ENCODE measurements at places on chromosomes 7 and 10.

GRCh38 chr7:146875981-146876380 lies 759.4 kb downstream of the CNTNAP2 start:
- peak; percentile 65 for DNase-seq

GRCh38 chr10:62693306-62693705 lies 111.2 kb upstream of the ADO start:
- no peak for DNase-seq

- DNase-seq: no peak
Measured at GRCh38 chr10:105793071-105793470, 1152.0 kb downstream of the SORCS3 start.

DNA sequence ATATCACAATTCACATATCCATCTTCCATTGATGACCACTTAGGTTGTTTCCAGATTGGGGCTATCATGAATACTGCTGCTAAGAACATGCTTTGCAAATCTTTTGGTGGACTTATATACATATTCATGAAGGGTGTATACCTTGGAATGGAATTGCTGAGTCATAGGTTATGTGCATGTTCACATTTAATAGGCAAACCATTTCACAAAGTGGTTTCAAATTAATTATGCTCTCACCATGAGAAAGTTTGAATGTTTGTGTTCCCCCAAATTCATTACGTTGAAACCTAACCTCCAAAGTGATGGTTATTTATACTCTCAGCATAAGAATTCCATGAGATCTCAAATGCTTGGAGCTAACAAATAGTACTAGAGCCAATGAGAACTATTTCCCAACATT lies 86.4 kb downstream of the VPS41 start:
- no peak for DNase-seq

DNA sequence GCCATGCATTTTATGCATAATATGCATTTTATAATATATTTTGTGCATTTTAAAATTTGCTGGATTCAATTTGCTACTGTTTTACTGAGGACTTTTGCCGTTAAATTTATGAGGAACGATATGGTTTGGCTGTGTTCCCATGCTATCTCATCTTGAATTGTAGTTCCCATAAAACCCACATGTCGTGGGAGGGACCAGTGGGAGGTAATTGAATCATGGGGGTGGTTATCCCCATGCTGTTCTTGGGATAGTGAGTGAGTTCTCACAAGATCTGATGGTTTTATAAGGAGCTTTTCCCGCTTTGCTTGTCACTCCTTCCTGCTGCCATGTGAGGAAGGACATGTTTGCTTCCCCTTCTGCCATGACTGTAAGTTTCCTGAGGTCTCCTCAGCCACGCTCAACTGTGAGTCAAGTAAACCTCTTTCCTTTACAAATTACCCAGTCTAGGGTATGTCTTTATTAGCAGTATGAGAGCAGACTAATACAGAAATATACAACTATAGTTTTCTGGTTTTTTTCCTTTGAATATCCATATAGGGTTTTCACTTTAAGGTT lies 201.4 kb upstream of the SH2B2 start:
- DNase-seq: no peak

DNA sequence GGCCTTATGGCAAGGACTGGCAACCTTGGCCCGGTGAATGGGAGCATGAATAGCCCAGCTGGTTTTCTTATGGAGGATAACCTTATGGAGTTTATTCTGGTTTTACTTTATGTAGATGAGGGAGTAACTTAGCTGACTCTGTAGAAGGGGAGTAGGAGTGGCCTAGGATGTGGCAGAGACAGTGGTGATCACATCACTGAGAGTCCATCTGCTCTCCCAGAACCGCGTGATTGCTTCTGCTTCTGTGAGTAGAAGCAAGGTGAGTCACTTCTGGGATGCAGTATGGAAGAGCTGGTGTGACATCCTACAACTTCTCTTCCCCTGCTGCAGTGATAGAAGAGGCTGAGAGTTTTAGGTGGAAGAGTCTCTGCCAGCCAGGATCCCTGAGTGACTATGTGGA lies 129.2 kb downstream of the RPS24 start:
- no peak for DNase-seq

GRCh38 chr7:1460821-1461645 lies 1.8 kb upstream of the MICALL2 start:
- no peak for DNase-seq

GRCh38 chr7:131692131-131692960 lies 135.9 kb upstream of the PODXL start:
- peak; percentile 60 for DNase-seq

- DNase-seq: no peak
Measured at GRCh38 chr7:71843676-71844075, 568.5 kb downstream of the CALN1 start.

GRCh38 chr10:69475433-69475830 lies 24.2 kb downstream of the TSPAN15 start:
- DNase-seq: peak; percentile 30

DNA sequence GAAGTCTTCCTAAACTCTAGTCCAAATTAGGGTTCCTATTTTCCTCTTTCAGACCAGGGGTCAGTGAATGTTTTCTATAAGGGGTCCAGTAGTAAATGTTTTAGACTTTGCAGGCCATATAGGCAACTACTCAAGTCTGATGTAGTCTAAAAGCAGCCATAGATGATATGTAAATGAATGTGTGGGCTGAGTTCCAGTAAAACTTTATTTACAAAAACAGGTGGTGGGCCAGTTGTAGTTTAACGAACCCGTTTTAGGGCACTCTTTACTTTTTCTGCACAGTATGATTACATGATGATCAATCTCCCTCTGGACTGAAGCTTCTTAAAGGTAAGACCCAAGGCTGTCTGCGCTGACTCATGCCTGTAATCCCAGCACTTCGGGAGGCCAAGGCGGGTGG lies 243.6 kb downstream of the CAMK1D start:
- DNase-seq: no peak

GRCh38 chr7:79453558-79454360 lies at the start of gene MAGI2:
MAGI2 (minus strand) TSS chr7:79453667; CDS start chr7:79453320, 347 bp downstream.
- peak; percentile 91 for DNase-seq

DNA sequence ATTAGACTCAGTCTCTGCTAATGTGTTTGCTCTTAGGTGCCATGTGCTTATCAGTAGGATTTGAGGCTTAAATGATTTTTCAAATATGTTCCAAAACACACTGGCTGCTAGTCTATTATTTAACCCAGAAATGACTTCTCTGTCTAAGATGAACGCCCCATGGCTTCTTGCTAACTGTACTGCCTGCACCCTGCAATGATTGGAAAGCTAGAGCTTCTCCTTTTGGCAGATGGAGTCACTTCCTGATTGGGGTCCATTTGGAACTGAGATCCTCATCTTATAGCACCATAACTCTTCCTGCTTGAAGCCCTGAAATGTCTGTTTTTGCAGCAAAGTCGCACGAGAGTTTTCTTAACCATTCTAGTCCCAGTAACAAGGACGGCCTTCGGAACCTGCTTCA lies 186.5 kb upstream of the ADO start:
- no peak for DNase-seq

DNA sequence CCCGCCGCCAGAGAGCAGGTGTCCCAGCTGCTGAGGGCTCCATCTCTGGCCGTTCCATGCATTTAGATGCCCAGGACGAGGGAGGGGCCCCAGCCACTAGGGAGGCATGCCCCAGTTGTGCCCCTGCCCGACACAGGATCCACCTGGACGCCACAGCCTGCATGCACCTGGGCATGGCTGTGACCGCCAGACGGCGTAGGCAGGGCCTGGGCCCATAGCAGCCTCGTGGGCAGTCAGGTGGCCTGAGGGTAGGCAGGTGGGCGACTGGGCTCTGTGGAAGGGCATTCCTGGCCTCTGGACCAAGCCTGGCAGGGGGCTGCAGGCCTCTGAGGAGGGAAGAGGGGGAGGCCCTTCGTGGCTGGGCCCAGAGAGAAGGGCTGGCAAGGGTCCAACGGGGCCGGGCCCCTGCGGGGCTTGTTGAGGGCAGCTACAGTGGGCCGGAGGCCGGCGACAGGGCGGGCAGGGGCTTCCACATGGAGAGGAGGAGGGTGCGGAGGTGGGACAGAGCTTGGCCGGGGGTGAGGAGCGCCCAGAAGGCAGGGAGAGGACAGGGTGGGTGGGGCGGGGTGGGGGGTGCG lies 76.0 kb upstream of the NKX6-2 start:
- no peak for DNase-seq

DNA sequence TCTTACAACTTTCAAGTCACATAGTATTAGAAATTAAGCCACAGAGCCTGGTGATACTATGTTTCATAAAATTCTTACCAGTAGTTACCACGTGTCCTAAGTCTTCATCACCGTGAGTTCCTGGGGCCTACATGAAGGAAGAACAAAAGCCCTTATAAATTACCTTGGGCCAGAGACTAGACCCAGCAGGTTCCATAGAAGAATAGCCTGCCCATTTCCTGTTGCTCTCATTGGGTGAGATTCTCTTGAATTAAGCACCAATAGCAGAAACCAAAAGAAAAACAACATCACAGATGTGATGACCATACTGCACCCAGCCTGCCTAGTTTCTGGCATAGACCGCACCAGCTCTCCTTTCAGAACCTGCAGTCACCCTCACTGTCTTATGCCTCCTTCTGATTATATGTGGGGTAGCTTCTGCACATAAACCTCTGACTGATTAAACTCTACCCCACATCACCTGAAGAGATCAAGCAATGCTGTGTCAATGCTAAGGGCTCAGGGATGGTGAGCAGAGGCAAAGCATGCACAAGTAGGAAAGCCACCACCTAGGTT lies 18.0 kb upstream of the SEM1 start:
- DNase-seq: no peak

DNA sequence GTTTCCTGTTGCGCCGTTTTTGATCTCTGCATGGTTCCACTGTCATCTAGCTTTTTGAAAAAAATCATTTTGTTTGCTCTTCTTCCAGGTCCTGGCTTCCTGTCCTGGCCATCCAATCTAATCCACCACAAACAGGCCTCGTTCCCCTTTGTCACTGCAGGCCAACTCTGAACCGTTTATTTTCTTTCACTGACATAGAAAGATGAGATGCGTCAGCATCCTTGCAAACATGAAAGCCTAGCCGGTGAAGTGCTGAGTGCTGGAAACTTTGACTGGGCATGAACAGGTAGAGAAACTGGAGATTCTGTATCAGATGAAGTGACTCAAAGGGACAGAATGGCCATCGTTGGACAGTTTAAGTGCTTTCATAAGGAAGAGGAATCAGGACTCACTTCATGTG lies 1247.8 kb downstream of the TYW1 start:
- DNase-seq: no peak

DNA sequence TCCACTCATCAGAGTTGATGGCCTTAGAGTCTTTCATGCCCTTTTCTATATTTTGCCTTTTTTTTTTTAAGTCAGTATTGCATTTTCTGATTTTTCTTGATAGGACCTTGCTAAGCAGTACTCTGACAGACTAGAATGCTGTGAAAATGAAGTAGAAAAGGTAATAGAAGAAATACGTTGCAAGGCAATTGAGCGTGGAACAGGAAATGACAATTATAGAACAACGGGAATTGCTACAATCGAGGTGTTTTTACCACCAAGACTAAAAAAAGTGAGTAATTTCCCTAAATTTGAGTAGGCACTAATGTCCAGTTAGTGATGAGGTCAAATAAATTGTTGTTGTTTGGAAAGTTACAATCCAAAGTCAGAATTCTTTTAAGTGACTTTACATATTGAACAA lies 7.4 kb downstream of the NUB1 start:
- DNase-seq: no peak

DNA sequence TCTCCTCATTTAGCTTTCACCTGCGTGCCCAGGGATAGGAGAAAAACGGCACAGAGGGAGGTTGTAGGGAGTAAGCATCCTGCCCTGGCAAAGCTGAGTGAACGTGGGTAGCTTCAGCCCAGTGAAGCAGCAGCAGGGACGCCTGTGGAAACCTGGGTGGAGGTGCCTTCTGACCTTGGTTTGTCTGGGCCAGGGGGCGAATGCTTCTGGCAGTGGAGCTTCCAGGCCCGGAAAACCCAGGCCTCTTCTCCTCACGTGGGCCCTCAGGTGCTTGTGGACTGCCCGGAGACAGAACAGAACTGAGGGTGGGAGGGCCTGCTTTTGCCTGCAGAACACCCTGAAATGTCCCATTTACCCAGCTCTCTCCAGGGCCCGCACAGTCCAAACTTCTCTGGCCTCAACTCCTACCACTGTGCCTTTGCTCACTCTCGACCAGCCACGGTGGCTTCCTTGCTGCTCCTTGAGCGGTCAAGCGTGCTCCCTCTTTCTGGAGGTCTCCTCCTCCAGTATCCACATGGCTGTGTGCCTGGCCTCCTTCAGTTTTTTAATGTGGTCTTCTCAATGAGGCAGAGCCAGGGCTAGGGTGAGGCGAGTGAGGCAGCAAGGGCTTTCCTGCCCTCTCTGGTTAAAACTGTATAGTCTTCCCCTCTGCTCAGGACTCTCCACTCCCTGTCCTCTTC lies 62.4 kb downstream of the TMEM209 start:
- no peak for DNase-seq

- no peak for DNase-seq
Measured at GRCh38 chr10:132715776-132716680, 69.9 kb downstream of the NKX6-2 start.

GRCh38 chr7:148060724-148061123 lies 529.8 kb upstream of the C7orf33 start:
- DNase-seq: no peak

DNA sequence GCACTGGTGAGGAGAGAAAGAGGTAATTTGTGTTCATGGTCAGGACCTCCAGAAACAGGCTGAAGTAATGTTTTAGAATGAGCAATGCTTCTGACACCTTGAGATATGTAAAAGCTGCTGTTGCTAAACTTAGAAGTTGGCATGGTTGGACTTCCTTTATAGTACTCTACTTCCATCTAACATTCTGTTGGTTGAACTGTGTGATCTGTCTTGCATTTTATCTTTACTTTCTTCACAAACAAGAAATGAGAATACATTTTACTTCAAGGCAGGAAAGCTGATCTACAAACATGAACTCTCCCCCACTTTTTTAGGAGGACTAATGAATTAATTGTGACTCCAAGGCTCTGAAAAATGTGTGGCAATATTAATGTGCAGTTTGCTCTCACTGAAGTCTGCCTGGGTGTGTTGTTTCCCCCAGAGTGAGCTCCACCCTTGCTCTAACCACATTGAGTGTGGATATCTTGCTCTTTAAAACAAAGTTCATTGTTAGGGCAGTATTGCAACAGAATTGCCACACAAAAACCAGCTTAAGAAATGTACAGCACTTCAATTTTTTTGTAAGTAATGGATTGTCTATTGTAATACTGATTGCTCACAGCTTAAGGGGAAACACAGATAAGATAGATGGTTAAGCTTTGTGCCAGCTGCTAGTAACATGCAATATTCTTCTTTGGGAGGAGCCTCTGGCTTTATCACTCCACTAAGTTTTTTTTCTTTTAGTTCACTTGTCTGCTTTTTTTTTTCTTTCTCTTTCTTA lies 69.0 kb downstream of the ADD3 start:
- DNase-seq: peak; percentile 95

GRCh38 chr10:119235356-119235755 lies 28.0 kb downstream of the GRK5 start:
- no peak for DNase-seq

All from adipocyte (in vitro differentiated cells).